Body of pancreas (tissue), 4 donors: ENCODE measurements at places on chromosomes 5 and 9.

DNA sequence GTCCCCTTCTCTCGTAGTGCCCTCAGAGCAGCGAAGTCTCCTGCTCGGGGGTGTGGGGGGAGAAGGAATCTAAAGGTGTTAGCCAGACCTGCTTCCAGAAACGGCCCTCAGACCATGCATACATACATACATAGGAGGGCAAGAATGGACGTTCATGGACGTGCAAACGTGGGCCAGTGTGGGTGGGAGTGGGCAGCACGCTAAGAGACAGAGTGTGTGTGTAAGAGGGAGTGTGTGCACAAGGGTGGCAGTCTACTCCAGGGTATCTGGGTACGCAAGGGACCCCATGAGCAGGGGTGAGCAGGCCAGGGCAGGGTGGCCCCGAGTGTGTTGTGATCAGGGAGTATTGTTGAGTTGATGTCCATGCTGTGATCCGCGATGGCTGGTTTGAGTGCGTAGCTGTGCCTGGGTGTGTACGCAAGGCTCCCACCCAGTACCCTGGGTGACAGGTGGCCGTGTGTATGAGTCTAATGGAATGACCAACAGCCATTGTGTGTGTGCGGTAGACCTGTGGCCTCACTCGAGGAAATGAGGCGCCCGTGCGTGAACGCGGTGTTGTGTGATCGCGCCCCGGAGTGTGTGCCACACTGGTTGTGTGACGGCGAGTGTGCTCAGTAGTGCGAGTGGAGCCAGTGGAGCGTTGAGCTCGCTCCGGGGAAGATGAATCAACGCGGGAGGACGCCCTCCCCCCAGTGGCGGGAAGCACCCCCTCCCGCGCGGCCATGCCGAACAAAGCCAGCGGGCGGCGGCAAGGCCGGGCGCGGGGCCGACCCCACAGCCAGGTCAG lies 826 bp downstream of the GPRIN1 start:
- DNase-seq = no peak

DNA sequence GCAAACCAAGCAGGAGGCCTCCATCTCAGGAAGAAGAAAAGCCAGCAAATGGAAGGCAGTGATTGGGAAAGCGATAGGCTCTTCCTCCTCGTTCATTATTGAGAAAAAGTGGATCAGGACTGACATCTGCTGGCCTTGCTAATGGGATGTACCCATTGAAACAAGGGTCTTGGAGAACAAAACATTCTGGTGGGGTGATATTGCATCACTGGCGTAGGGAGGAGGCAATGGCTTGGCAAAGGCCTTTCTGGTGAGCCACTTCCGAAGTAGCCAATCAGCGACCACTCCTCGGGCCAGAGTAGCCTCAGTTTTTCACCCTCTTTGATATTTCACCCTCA lies 86.7 kb upstream of the NFIB start:
- DNase-seq = peak; percentile 24

GRCh38 chr5:24714746-24715145 lies 70.0 kb upstream of the CDH10 start:
- DNase-seq = no peak

DNA sequence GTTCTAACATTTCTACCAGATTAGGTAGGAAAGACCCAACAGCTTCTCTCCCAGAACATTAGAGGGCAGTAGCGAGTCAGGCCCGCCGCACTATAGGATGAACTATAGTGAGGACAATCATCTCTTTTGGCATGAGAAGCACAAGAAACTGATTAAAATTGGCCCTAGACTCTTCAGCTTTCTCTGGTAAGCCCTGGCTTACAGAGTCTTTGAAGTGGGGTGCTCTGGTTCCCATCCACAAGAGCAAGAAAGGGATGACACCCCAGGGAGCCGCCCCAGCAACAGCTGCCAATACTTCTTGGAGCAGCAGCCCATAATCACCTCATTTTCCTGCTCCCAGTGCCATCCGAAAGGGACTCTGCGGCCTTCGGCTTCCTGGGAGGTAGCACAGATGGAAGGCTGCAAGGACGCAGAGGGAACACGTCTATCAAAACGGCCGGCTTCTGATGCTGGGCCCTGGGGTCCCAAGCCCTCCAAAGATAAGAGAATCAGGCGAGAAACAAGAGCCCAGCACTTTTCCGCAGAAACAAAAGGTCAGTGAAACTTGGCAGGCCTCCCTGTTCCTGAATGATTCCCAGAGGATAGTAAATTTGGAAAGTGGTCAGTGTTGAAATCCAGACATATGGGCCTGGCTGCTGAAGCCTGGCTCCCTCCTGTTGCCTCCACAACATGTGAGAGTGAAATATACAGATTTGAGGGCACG lies 69.3 kb downstream of the HSD17B3 start:
- DNase-seq = peak; percentile 43

GRCh38 chr9:89793551-89793950 lies 188.7 kb downstream of the GADD45G start:
- DNase-seq = no peak

DNA sequence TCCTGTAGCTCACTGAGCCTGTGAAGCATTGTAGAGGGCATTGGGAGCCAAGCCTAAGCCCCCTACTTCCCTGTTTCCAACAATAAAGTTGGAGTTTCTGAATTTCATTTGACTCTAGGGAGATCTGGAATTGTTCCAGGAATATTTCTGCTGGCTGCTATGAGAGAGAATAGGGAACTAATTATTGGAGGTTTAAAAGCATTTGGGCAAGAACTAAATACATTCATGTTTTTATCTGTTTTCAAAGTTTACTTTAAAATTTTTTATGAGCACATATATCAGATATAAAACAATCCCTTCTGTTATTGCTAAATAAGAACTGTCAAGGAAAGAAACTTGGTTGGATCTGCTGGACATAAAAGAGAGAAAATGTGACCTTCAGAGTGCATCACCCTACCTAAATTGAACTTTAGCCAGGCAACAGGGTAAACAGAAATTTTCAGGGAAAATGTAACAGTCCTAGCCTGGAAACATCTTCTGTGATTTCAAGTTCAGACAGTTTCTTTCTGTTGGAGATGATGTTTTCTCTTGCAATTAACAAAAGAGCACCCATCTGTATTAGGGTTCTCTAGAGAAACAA lies 19.3 kb upstream of the LECT2 start:
- no peak for DNase-seq

DNA sequence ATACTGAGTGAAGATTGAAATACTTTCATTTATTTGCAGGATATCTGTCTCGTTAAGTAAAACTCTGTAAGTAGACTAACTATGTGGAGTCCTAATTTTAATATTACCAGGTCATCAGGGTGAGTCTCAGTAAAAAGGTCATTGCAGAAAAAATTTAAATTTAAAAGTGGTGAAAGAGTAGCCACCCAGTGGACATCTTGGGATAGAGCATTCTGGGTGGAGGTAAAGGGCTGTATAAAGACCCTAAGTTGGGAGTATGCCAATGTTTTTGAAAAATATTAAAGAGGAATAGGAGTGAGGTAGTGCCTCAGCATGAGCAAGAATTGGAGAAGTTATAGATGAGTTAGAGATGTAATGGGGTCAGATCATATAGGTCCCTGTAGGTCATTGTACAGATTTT lies 145.5 kb downstream of the HMHB1 start:
- DNase-seq = no peak
